ENCODE measurements at places on chromosomes 6 and 20.

GRCh38 chr6:154956771-154957522 lies 38.2 kb upstream of the TIAM2 start:
- DNase-seq, result no peak

- DNase-seq, result no peak
These were observed 287.7 kb downstream of the CLIC5 start for GRCh38 chr6:45727819-45728449.

DNA sequence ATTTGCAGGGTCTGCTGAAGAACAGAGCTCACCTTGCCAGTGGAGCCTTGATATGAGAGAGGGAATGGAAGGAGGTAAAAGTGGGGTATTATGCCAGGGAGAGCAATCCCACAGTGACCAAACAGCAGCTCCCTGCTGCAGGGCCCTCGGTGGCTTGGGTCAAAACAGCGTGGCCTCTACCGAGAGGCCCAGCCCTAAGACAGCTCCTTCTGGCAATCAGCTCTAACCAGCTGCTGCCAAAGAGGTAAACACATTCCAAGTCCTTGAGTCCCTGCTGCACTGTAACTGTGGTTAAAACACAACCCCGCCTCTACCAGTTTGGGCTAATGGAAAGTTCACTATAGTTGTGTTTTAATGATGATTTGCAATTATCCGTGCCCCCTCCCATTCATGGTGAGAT lies 1.4 kb upstream of the DAAM2 start:
- no peak for DNase-seq

- no peak for DNase-seq
These were observed 502.0 kb downstream of the QKI start for GRCh38 chr6:163916315-163917081.

DNA sequence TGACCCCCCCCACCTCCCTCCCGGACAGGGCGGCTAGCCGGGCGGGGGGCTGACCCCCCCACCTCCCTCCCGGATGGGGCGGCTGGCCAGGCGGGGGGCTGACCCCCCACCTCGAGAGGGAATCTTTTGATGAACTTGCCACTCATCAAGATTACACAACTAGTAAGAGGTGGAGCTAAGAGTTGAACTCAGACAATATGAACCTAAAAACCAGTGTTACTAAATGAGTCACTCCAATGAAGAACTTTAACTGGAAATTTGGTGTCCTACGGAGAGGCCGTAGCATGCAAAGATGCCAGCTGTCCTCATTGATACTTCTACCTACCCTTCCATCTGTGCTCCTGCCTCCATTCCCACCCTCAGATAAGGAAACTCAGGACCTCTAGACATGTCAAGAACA lies 42.8 kb downstream of the PFDN4 start:
- no peak for DNase-seq

DNA sequence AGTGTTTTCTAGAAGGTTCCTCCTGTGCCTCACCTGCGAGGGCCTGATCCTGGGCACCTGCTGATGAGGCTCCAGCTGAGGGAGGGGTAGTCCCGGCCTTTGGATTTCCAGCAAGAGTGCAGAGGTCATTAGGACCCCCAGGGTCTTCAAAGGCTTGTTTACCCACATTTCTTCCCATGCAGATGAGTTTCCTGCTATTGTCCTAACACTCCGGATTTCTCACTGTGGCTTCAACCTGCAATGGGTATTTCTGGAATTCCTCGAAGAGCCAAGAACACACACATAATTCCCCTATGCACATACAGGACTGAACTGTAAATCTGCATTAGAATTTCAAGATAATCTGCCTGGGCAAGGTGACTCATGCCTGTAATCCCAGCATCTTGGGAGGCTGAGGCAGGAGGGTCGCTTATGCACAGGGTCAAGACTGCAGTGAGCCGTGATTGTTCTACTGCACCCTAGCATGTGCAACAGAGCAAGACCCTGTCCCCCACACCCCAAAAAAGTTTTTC lies 53.9 kb downstream of the ADNP start:
- no peak for DNase-seq

GRCh38 chr20:34953960-34954359 lies 1.6 kb downstream of the GSS start:
- DNase-seq, result no peak

DNA sequence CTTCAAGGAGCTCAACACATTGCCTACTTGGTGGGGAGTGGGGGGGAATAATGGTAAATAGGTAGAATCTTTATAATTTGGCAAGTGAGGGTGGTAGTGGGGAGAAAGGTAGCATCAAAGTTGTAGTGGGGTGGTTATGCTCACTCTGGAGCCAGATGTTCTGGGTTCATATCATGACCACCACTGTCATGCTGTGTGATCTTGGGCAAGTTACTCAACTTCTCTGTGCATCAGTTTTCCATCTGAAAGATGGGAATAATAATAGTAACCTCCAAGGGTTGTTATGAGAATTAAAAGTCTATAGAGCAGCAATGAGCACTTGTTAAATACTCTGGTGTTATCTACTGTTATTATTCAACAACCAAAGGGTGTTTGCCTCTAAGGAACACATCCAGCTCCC lies 22.0 kb upstream of the PREX1 start:
- no peak for DNase-seq

DNA sequence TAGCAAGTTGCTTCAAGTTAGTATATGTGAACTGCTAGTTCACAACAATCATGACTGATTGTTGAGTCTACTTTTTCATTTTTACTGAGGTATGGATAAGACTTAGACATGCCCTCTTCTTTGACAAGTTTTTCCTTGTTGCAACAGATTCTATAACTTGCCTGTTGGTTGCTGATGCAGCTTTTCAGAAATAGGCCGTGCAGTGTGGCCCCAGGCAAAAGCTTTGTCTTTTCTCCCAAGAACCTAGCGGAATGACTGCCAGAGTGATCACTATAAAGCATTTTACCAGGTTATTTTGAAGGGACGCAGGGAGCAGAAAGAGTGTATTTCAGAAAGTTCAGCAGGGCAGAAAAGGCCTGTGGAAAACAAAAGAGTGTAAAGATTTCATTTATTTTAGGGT lies 16.0 kb downstream of the HECA start:
- DNase-seq, result no peak

- no peak for DNase-seq
These were observed 871.6 kb upstream of the GJE1 start for GRCh38 chr6:141261016-141261671.

DNA sequence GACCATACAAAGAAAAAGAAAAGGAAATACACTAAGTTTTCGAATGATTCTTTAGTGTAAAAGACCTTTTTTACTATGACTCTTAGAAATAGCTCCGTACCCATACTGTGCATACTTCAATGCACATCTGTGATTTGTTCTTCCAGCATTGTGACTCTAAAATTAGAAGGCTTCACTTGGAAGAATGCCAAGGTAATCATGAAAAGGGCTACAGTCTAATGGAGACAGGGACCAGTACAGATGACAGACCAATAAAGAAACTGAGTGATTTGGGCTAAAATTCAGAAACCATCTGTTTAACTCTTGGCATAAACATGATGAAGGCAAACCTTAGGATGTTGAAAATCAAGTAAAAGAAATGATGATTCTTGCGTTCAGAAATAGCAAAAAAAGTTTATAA lies 46.3 kb downstream of the CYP39A1 start:
- DNase-seq, result no peak

- DNase-seq, result no peak
These were observed 35.5 kb upstream of the ZFAND3 start for GRCh38 chr6:37783856-37784584.

- no peak for DNase-seq
These were observed 9.2 kb upstream of the L3MBTL3 start for GRCh38 chr6:130009146-130009545.

GRCh38 chr6:110307368-110307767 lies 50.8 kb downstream of the METTL24 start:
- DNase-seq, result no peak

GRCh38 chr6:110874880-110875547 lies 429 bp downstream of the AMD1 start:
- DNase-seq, result peak; percentile 24

GRCh38 chr20:22768266-22769178 lies 184.2 kb upstream of the FOXA2 start:
- no peak for DNase-seq

DNA sequence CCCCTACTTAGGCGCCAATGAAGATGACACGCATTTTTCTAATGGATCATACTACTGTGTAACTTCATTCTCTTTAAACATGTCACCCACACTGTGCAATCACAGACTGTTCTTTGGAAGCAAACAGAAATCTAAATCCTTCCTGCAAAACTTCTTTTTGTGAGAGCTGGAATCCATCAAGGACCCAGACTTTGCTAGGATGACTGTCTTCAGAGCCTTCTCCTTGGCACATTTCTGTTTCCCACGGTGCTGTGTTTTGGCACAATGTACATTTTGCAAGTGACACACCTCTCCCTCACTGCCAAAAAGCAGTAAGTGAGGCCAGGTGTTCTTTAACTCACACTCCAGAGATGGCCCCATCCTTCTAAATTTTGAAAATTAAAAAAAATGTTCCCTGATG lies 21.7 kb upstream of the TAGAP start:
- DNase-seq, result no peak

DNA sequence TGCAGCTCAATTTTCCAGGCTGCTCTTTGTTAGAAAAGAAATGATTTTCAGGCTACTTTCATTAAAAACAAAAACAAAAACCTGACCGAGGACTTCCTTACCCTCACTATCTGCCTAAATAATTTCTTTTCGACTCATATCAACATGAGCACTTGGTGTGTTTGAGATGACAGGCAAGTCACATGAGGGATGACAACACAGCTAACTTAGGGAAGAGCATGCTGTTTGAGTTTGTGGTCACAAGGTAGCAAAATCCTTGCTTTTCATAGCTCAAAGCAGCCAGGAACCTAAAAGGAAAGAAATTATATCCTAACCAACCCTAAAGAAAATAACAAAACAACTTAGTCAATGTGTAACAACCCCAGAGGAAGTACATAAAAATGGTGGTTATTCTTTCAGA lies 459.5 kb downstream of the KIF16B start:
- DNase-seq, result no peak

DNA sequence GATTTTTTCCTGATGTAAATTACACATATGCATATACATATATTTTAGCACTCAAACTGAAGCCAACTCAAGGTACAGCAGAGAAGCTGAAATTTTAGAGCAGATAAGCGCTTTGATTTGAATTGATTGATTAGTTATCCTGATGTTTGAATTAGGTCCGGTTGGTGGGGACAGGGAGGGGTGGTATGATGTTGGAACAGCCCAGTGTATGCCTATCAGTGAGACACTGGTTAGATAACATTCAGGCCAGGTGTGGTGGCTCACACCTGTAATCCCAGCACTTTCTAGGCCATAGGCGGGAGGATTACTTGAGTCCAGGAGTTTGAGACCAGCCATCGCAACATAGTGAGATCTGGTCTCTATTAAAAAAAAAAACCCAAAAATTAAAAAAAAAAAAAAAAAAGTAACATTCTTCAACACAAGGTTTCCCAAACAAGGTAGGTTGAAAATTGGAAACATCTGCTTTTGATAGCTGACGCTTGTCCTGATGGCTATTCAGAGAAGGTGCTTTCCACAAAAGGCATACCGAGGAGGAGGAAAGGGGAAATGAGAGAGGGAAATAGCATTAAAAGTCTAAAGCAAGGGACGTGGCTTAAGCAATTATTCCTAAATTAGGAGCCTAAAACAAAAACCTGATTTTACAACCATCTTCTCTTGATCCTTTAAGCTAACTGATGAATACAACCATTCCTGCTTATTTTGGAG lies 288.4 kb upstream of the JARID2 start:
- DNase-seq, result no peak

DNA sequence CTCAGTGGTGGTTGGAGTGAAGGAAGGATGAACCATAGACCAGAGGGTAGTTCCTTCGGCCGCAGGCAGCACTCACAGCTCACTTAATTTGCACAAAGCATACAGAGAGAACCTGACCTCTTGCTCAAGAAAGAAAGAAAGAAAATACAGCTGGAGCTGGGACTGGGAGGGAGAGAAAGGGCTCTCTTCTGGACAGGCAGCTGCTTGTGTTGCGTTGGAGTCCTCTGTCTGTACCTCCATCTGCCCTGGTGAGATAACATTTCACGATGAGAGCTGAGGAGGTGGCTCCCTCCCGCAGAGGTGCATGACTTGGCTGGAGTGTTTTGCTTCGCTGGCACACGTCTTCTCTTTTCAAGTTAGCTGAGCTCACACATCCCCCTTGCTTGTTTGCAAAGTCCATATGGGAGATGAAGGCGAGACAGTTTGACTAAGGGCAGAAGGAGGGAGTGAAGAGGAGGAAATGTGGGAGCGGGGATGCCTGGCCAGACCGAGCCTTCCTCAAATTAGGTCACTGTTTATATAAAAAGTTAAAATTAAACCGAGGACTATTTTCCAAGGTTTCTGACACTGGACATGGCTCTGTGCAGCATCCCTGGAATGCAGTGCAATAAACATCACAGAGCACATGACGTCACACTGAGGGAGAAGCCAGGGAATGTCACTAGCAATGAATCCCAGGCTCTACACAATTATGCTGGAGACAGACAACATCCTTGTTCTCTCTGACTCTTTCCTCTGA lies 359.4 kb downstream of the CD83 start:
- DNase-seq, result no peak

- DNase-seq, result peak; percentile 48
These were observed 84.4 kb downstream of the GMPR start for GRCh38 chr6:16322666-16323312.

- no peak for DNase-seq
These were observed 22.1 kb downstream of the L3MBTL1 start for GRCh38 chr20:43529457-43530153.

GRCh38 chr6:156167016-156167624 lies 610.1 kb upstream of the ARID1B start:
- DNase-seq, result no peak

- DNase-seq, result no peak
These were observed 21.3 kb downstream of the GRM1 start for GRCh38 chr6:146050168-146050567.

GRCh38 chr6:84027340-84028181 lies 6.0 kb upstream of the MRAP2 start:
- no peak for DNase-seq

DNA sequence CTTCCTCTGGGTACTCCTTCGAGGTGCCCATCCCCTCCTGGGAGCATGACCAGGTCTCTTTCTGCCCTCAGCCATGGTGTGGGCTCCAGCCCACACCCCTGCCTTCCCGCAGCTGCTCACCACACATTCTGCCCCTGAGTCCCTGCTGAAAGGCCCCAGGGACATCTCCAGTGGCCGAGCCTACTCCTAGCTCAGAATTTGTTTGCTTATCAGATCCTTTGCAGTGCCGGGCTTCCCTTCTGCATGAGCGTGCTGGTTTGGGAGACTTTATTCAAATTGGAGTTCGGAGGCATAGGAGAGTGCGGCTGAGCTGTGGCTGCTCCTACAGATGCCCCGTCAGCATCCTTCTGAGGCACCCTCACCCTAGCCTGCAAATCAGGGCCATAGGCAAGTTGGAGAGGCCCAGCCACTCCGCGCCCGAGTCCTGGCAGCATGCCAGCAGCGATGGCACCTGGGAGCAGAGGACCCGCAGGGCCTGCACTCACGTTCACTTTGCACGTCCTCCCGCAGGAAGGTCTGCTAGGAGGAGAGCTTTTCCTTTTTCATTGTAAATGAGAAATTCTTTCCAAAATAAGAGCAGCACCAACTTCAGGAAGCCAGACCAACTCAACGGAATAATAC lies 327.3 kb downstream of the QKI start:
- no peak for DNase-seq

- DNase-seq, result no peak
These were observed 573.6 kb downstream of the MMUT start for GRCh38 chr6:48889429-48889828.
